IMR-90 (cell line): ENCODE measurements at places on chromosomes 6 and 20. TPM values are rescaled to one million over a fixed set of nuclear protein-coding genes. Genes with fewer than 3 reads are reported as not detected.

Gene DSP
- total RNA-seq = 20.1 and 23.6 TPM in 2 replicates

Gene NHSL1
- 6.9 and 7.2 TPM in 2 replicates for total RNA-seq

Gene AVP
- total RNA-seq = not detected in 2 replicates

Gene ZKSCAN8
- 15.0 and 22.8 TPM in 2 replicates for total RNA-seq

Gene MUC21
- total RNA-seq = not detected in 2 replicates

Gene EYS
- under 0.01 TPM in 2 replicates for total RNA-seq

Gene TSBP1
- not detected in 2 replicates for total RNA-seq

Gene IRF4
- total RNA-seq = not detected in 2 replicates

Gene RMND1
- 24.6 and 32.8 TPM in 2 replicates for total RNA-seq

Gene MAP3K5
- 17.2 and 17.6 TPM in 2 replicates for total RNA-seq

Gene PAK5
- total RNA-seq = not detected in 2 replicates
